ENCODE measurements at places on chromosomes 5 and 9. TPM values are rescaled to one million over a fixed set of nuclear protein-coding genes. Genes with fewer than 3 reads are reported as not detected.

The PRELID2 gene
- total RNA-seq, result 27.9 TPM

The FAM151B gene
- 2.6 TPM for total RNA-seq

The SH3TC2 gene
- total RNA-seq, result 60.6 TPM

The PIP5KL1 gene
- total RNA-seq, result 0.70 TPM

The FOXD4L3 gene
- not detected for total RNA-seq

The STK32A gene
- total RNA-seq, result not detected

The CFAP90 gene
- total RNA-seq, result not detected

Measured in dermis blood vessel endothelial cell (primary cell).